ENCODE measurements at places on chromosomes 7 and 10.
A peak's percentile ranks its signal among the peaks of the same experiment; 100 is the strongest.

- no peak for DNase-seq
Measured at GRCh38 chr10:4474829-4475228, 351.2 kb upstream of the AKR1E2 start.

DNA sequence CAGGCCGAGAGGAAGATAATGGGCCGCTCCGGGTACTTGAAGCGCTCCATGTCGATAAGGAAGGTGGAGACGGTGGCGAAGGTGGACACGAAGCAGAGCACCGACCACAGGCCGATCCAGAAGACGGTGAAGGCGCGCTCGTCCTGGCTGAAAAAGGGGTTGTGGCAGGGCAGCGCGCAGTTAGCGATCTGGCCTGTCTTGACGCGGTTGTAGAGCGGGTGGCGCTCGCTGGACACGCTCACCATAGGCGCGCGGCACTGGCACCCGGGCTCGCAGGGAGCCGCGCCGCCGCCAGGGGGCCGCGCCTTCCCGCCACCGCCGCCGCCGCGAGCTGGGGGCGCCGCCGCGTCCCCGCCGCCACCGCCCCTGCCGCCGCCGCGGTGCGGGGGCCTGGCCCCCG is 1.6 kb downstream of the FZD8 start:
- no peak for DNase-seq

DNA sequence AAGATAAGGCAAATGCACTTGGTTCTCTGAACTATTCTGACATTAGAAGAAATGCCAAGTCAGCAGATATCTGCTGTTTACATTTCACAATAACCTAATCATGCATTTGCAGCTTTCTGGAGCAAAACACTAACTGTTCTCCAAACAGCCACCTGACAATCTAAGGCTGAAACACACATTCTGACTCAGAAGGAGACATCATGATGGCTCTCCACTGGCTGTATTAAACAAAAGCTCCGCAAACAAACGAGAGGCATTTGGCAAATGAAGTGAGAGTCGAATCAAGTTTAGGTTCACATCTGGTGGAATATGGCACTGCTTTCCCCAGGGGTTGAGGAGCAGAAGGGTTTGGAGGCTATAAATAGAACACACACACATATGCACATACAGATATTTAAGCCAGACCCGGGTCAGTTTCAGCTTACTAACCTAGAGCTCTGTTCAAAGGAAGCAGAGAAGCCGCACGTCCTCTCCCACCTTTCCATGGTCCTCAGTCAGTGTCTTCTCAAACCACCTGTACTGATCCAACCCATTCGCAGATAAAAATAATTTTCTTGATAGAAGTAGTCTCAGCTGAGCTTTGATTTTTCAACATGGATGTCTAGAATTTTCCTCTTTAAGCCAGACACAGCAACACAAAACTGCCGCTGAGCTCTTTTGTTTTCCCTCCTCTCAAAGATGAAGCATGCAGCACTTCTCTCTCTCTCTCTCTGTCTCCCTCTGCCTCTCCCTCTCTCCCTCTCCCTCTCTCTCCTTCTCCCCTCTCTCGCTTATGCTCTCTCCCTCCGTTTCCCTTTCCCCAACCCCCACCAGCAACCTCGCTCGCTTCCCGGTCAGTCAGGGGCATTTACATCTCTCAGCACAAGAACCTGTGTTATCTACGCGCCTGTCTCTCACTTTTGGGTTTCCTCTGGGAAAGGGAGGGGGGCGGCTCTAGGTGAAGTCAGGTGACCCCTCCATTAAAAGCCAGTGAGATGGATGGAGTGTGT is 682.8 kb downstream of the MAGI2 start:
- DNase-seq, result peak; percentile 82

GRCh38 chr7:78985509-78985908 is 468.0 kb downstream of the MAGI2 start:
- no peak for DNase-seq

- DNase-seq, result no peak
Measured at GRCh38 chr7:6232534-6232933, 39.9 kb downstream of the CYTH3 start.

GRCh38 chr7:117837841-117838240 is 35.4 kb downstream of the CTTNBP2 start:
- no peak for DNase-seq

DNA sequence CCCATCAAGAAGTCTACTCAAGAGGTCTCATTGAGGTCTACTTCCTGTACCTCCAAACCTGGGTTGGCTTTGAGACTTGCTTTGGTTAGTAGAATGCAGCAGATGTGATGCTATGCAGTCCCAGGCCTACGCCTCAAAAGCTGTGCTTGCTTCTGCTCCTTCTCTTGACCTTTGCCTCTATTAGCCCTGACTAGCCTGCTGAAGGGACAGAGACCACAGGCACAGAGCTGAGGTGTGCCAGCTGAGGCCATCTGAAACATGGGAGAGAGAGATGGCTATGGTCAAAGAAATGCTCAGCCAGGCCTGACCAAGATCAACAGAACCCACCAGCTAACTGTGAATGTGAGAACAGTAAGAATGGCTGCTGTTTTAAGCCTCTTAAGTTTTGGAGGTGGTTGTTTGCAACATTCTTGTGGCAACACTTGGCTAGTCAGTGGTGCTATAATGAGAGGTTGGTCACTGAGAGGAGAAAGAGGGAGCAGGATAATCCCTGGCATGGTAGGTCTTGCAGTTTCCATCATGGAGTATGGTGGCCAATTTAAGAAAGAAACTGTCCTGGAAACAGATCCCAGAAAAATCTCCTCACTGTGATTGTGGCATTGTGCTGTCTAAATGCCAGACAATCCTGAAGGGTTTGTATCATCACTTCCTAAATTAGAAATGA is 176.1 kb upstream of the PHYHIPL start:
- DNase-seq, result no peak

- DNase-seq, result no peak
Measured at GRCh38 chr7:29480934-29481651, 82.5 kb upstream of the PRR15 start.

DNA sequence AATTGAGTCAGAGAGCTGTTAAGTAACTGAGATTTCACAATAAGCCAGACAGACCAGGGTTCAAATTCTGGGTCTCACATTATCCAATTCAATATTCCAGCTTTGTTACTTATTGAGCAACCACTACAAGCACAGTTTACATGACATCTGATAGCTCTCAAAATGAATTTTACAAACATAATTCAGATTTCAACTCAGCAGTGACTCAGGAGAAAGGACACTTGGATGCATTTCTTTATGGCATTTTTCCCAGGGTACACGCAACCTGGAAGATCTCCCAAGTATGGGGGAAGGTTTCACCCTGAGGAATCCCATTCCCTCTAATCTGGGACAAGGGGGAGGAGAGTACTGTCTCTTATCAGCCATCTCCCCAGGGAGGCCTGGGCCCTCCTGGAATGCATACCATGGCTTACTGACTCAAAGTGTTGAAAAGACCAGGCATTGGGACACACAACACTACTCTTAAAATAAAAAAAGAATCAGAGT is 102.4 kb downstream of the CFTR start:
- DNase-seq, result no peak

- DNase-seq, result no peak
Measured at GRCh38 chr10:30029872-30030256, 29.5 kb downstream of the JCAD start.

- DNase-seq, result no peak
Measured at GRCh38 chr10:58782876-58783851, 270.5 kb downstream of the BICC1 start.

DNA sequence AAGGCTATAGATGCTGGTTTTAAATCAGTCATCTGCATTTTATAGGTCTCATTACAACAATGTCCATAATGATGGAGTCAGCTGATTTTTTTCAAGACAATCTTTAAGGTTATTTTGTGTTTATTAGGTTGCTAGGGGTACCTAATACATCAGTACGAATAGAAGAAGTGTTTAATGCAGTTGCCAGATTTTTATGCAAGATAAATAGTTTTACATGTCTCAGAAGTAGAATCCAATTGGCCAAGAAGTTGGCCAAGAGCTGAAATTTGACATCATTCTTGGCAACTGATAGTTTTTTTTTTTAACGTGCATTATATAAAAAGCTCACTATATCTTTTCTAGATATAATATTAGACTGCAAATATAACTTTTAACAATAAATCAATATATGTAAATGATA is 208.5 kb downstream of the TRIL start:
- DNase-seq, result no peak

- no peak for DNase-seq
Measured at GRCh38 chr10:27188897-27189296, 33.7 kb downstream of the MASTL start.

DNA sequence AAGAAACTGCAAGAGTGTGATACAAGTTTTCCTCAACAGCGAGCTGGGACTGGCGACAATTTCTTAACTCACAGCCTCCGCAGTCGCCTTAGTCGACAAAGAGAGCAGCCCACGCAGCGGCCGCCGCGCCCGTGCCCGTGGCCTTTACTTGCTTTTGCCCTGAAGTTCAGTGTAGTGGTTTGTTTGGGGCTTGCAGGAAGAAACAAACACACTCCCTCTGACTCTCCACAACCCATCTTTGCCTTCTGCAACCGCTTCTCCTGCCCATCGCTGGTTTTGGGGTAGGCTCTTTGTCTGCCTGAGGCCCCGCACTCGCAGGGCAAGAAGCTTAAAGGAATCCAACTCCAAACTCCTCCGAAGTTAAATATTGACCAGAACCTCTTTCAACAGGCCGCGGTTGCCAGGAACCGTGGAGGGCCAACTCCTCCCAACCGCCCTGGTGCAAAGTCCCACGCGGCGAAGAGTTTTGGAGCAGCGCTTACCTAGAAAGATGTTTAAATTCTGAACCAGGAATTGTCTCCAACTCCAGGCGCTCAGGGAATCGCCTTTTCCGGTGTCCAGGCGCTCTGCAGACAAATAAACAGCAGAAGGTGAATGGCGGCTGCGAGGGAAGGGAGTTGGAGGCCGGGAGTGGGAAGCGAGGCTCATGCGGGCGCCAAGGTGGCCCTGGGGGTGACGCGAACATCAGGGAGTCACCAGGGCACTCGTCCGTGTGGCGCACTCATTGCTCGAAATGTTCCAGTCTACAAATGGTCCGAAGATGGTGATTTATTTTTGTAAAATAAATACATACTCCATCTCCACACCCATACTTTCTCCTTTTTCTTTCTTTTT is 8.3 kb downstream of the HOXA4 start:
- no peak for DNase-seq

- no peak for DNase-seq
Measured at GRCh38 chr7:47361746-47362215, 220.1 kb downstream of the TNS3 start.

- no peak for DNase-seq
Measured at GRCh38 chr10:44008917-44009709, 360.4 kb upstream of the ZNF32 start.

- DNase-seq, result no peak
Measured at GRCh38 chr7:78218051-78218450, 419.5 kb downstream of the PHTF2 start.

- no peak for DNase-seq
Measured at GRCh38 chr7:28750981-28751380, 207.1 kb downstream of the TRIL start.

- no peak for DNase-seq
Measured at GRCh38 chr7:127792528-127793342, 140.7 kb downstream of the SND1 start.

DNA sequence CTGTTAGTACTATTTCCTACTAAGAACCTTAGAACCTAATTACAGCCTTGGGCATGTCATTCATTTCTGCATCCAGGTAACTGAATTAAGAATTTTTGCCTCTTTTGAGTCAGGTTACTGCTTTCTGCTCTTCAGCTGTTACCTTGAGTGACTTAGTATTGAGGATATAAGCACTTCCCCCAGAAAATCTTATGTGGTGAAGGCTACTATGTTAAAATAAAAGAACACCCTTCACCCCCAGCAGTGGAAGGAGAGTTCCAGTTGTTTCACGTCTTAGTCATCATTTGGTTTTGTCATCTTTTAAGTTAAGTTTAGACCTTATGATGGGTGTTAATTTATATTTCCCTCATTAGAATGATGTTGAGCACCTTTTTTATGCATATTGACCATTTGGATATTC is 82.8 kb downstream of the GLCCI1 start:
- DNase-seq, result no peak

- no peak for DNase-seq
Measured at GRCh38 chr10:84264611-84265141, 19.8 kb downstream of the RGR start.

DNA sequence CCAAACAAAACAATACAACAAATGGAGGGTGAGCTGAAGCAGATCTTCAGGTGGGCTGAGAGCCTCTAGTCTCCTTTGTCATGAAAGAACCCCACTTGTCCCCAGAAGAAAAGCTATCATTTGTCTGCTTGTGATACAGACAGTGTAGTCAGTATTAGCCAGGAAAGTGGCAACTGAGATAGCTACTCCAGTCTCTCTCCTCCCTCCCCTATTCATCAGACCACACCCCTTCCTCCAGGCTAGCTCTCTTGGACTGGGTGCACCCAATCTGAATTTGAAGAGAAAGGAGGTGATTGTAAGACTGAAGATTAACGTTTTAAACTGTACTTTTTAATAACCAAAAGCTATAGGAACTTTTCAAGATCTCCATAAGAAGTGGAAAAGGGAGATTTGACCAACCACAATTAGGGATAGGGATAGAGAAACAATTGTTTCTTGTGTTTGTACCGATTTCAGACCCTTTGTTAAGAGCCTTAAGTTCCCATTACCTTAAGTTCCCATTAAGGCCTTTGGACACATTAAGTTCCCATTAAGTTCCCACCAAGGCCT is 14.1 kb downstream of the BMPR1A start:
- no peak for DNase-seq

- DNase-seq, result no peak
Measured at GRCh38 chr7:9711259-9711918, 1262.3 kb upstream of the PHF14 start.

DNA sequence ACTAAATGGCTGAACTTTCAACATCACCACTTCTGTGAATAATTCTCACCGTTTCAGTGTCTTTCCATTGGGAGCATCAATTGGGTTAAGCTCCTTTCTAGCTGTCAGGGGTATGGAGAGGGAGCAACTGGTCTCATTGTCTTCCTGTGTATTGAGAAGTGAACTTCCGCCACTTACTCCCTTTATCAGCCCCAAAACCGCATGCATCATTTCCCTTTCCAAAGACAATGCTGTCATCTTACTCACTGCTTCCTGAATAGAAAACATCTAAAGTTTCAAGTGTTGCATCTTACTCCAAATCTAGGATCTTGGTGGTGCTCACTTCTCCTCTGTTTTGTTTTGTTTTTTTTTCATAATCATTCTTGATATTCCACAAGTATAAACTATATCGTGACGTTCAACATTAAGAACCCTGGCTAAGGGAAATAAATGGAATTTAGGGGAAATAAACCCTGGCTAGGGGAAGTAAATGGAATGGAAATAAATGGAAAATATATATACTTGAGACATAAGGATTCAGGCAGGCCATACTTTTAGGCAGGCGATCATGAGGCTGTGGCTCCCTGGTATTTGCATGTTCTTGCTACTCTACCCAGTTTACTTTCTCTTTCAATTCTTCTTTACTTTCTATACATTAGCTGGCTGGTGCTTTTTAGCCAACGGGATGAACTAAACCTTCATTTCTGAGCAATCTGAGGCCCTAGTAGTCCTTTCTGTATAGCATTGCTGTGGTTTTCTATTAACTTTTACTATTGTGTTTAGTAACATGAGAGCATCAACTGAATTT is 371.9 kb downstream of the BMPER start:
- DNase-seq, result no peak

DNA sequence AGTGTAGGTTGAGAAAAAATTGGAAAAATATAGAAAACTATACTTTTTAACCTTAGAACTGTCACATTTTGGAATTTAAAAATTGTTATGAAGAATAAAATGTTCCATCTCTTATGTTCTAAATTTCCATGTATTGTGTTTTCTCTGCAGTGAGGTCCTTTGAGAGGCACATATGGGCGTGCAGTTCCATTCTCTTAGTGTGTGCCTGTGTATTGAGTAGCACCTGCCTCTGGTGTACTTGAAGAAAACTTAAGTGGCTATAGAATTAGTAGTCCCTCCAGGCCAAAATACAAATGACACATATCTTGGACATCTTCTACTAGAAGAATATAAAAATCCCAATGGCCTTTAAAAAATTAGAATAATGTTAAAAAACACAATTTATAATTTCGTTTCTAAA is 149.2 kb downstream of the BICC1 start:
- DNase-seq, result no peak

Measured in DMS 273 treated with DMSO at 0.1 percent for 48 hours (cell line).